ENCODE measurements at places on chromosomes 16 and 17.

- no peak for DNase-seq
Observed at GRCh38 chr16:49340466-49340865, 33.1 kb upstream of the C16orf78 start.

DNA sequence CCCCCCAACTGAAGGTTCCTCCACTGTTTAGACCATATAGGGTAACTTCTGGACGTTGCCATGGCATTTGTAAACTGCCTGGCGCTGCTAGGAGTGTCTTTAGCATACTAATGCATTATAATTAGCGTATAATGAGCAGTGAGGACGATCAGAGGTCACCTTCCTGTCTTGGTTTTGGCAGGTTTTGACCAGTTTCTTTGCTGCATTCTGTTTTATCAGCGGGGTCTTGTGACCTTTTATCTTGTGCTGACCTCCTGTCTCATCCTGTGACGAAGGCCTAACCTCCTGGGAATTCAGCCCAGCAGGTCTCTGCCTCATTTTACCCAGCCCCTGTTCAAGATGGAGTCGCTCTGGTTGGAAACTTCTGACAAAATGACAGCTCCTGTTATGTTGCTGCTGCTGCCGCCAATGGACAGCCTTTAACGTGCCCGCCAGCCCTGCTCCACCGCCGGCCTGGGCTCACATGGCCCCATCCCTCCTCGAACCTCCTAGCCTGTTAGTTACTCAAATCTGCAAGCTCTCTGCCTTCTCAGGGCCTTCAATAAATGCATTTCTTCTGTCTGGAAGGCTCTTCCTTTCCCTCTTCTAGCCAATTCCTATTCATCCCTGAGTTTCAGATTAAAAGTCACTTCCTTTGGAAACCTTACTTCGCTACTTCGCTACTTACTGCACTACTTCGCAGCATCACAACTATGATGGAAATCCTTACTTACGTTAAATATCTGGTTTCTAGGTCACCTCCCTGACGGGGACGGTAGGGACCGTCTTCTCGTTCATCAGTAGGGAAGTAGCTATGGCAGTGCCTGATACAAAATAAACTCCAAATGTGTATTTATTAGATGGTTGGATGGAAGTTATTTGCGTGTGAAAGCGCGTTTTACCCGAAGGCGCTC, 640 bp upstream of the NAGLU start:
- DNase-seq: no peak

GRCh38 chr17:46201491-46201890, 8.3 kb upstream of the KANSL1 start:
- DNase-seq: no peak

- no peak for DNase-seq
Observed at GRCh38 chr17:41520821-41521521, 2.3 kb upstream of the KRT15 start.
